ENCODE measurements at places on chromosomes 1 and 21.

DNA sequence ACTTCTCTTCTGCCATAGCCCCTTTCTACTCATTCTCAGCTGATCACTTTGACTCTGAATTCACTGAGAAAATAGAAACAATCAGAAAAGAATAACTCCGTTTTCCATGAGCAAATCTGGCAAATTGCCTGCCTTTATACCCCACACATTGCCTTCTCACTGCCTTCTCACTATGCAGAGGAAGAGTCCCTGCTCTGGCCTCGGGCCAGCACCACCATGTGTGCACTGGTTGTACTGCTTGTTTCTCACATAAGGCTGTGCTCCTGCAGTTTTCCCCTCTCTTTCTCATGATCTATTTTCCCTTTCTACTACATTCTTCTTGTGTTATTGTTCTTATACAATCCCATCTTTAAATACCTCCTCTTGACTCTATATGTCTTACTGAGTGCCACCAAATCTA lies 2.3 kb upstream of the HMGCS2 start:
- no peak for DNase-seq

- DNase-seq: no peak
These were observed 61.8 kb downstream of the EXTL2 start for GRCh38 chr1:100832694-100833428.

- DNase-seq: no peak
These were observed 569.0 kb downstream of the SMYD3 start for GRCh38 chr1:245938046-245938435.

- no peak for DNase-seq
These were observed 39.8 kb downstream of the VPS26C start for GRCh38 chr21:37227071-37228002.

- DNase-seq: no peak
These were observed 24.2 kb upstream of the ITPKB start for GRCh38 chr1:226762988-226763904.

DNA sequence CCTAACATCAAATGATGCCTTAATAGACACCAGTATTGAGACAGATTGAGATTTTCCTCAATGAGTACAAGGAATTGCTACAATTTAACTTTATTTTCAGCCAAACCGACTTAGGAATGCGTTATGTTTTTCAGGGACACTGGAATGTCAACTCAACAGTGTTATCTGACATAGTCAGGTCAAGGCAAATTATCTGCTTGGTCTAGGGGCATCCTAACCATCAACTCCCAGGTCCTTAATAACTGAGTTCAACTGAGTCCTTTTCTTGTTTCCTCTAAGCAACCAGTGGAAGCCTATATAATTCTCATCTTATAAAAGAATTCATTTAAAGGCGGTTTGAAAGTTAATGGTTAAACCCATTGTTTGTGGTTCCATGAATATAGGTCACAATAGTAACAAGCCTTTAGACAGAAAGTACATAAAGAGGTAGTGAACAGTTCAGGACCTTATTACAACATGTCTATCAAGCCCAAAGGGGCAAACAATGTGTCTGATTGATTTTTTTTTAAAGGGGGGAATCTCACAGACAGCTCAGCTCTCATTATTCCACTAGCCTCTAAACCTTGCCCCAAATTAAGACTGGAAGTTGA lies 32.3 kb upstream of the NR5A2 start:
- DNase-seq: no peak

DNA sequence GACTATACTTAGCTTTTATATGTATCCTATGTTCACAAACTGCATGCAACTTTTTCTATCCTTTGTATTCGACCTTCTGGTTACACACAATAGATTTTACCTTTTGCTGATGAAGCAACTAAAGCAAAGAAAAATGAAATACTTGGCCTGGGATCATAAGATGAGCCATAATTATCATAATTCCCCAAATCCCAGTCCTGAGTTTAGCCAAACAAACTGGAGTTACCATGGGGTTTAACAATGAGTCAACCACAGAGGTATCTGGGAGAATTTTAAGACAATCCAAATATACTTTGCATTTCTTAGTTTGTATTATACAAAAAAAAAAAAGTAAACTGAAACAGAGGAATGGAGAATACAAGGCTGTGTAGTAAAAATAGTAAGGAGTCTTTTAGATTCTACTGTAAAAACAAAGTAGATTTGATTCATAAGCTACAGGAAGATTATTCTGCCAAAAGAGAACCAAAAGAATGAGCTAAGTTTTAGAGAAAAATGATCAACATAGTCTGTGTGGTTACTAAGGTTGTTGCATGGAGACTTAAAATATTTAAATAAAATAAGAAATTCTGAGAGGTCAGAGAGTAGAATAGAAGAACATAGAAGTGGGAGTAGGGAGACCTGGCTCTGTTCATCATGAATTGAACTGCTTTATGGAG lies 60.4 kb upstream of the GORAB start:
- DNase-seq: no peak

DNA sequence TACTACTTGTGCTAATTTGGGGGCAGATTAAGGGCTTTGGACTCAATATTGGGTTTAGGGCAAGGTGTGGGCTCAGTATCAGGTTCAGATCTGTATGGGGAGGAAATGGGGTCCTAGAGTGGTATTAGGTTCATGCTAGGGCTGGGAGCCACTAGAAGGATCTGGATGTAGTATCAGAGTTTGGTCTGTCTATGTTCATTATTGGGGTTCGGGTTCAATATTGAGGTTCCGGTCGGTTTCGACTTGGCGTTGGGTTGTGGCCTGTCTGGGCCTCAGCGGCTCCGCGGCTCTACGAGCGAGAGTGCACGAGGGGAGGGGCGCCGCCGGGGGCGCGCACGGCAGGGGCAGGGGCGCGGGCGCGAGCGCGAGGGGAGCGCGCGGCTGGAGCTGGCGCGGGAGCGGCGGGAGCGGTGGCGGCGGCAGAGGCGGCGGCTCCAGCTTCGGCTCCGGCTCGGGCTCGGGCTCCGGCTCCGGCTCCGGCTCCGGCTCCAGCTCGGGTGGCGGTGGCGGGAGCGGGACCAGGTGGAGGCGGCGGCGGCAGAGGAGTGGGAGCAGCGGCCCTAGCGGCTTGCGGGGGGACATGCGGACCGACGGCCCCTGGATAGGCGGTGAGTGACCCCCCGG lies at the start of gene PTPRF:
Gene PTPRF (plus strand): TSS at position 401 of the 624 bp plus-strand sequence. CDS start 14,193 bp downstream, outside the sequence.
- DNase-seq: no peak

DNA sequence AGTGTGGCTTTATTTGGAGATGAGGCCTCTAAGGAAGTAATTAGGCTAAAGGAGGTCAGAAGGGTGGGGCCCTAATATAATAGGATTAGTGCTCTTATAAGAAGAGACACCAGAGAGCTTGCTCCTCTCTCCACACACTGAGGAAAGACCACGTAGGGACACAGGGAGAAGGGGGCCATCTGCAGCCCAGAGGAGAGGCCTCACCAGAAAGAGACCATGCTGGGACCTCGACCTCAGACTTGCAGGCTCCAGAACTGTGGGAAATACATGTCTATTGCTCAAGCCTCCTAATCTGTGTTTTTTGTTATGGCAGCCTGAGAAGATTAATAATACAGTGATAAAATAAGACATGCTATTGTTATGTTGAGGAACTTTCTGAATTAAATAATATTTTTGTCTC lies 8.3 kb downstream of the RCAN1 start:
- no peak for DNase-seq

- no peak for DNase-seq
These were observed 16.9 kb downstream of the ACTRT2 start for GRCh38 chr1:3038113-3038551.

DNA sequence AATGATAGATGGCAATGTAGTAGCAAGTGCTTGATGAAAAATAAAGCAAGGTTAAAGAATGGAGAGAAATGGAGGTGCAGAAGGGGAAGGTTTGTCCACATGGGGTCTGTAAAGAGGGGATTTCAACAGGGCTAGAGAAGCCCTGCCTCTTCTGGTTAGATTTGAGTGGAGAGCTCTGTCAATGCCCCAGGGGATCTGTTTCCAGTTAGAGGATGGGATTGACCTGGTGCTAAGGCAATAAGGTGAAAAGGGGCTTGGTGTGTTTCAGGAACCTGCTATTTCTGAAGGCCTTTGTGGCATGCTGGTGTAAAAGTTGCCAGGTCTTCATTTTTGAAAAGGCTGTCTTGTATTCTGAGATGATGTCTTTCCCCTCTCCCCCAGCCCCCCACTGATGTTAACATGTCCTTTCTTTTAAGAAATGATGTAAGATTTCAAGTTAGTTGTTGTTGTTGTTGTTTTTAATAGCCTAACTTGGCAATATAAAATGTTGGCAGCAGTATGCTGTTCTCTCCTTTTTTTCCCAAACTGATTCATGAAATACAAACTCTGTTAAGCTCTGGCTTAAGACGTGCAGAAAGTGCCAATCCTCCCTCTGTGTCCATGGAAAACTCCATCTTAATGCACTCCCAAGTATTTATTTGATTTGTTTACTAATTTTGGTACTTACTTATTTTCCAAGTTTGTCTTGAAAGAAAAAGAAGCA lies 370.3 kb upstream of the ADGRL2 start:
- DNase-seq: no peak

DNA sequence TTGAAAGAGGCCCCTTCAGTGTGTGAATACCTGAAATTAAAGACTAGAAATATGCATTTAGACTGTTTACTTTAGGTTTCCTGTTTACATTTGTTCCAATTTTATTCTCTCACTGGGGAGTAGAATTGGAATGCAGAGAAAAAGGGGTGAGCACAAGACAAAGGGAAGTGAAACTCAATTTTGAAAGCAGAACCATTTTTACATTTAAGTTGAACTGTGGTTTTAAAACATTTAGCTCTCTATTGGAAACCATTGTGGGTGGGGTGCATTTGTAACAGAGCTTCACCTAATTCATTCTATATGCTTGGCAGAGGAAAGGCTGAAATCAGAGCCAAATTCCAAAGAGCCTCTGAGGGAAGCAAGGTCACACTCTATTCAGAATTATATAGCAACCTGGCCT lies 235.3 kb upstream of the C1orf105 start:
- no peak for DNase-seq

DNA sequence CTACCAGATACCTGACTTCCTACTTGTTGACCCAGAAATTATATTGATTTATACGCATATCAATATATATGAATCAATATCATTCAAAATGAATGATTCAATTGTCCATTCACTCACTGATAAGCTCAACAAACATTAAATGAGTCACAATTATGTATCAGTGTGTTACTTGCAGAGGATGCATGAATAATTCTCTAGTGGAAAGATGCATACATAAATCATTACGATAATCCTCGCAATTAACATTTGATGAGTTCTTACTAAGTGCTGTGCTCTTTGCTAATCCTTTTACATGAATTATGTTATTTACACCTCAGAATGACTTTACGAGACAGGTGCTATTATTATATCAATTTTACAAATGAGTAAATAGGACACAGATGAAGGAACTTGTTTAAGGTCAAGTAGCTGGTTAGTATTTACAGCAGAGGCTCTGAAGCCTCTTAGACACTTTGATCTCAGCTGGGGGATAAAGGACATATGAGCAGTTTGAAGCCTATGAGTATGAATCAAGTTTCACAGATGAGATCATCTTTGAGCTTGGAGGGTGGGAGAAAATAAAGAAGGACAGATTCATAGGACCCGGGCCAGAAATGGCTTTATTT lies 112.8 kb upstream of the ADAMTS5 start:
- DNase-seq: no peak

All from GM19239 (cell line).